Activated T-cell treated with anti-CD3 and anti-CD28 coated beads, Interleukin-2, amount 50 U/mL, for 72 hours (primary cell): ENCODE measurements at places on chromosomes 13 and 19.

GRCh38 chr13:74550039-74550438, 415.8 kb upstream of the KLF12 start:
- DNase-seq, result no peak

- DNase-seq, result no peak
Observed at GRCh38 chr13:113288880-113289279, 8.2 kb upstream of the LAMP1 start.

DNA sequence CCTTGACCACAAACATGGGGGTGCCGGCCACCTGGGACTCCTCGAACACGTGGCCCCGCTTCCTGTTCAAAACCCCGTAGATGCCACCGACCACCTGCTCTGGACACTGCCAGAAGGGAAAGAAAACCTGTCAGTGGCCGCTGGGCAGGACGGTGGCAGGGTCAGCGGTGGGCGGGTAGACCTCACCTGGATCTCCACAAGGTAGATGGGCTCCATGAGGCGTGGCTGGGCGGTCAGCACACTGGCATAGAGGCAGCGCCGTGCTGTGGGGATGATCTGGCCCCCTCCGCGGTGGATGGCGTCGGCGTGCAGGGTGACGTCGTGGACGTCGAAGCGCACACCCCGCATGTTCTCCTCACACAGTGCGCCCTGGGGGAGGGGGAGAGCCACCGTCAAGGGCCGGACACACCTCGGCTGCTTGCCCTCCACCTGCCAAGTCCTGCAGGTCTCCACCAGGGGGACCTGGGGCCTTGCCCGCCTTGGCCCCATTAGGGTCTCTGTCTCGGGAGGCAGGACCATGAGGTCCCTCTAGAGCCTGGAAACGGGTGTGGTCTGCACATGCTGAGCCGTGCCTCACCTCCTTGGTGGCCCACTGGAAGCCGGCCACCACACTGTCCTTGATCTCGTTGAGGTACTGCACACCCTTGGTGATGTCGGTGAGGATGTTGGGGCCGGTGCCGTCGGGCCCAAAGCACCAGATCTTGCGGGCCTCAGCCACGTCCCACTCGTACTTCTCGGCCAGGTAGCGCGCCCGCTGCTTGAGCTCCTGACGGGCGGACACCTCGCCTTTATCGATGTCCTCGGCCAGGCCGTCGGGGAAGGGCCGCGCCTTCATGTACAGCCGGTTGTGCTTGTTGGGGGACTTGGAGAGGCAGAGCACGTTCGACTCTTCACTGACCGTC, 6.6 kb upstream of the DAPK3 start:
- no peak for DNase-seq

GRCh38 chr19:52343548-52343947, 7.5 kb downstream of the ZNF610 start:
- DNase-seq, result peak; percentile 50

- no peak for DNase-seq
Observed at GRCh38 chr13:101530293-101530692, 77.8 kb downstream of the ITGBL1 start.

- no peak for DNase-seq
Observed at GRCh38 chr13:75038393-75039113, 443.4 kb downstream of the TBC1D4 start.

DNA sequence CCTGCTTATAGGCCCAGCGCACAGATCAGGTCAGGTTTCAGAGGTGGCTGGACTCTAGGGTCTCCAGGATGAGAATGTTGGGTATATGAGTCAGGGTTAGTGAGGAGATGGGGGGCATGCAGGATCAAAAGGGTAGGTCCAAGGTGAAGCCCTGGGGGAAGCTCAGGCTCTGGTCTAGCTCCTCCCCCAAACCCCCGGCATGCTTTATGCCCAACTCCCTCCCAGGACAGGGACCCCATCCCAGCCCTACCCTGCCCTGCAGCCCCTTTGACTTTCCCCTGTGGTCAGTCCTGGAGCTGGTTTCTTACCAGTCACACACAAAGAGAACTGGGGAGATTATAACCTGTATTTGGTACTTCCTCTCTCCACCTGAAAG, 9.8 kb upstream of the CEACAM18 start:
- no peak for DNase-seq

DNA sequence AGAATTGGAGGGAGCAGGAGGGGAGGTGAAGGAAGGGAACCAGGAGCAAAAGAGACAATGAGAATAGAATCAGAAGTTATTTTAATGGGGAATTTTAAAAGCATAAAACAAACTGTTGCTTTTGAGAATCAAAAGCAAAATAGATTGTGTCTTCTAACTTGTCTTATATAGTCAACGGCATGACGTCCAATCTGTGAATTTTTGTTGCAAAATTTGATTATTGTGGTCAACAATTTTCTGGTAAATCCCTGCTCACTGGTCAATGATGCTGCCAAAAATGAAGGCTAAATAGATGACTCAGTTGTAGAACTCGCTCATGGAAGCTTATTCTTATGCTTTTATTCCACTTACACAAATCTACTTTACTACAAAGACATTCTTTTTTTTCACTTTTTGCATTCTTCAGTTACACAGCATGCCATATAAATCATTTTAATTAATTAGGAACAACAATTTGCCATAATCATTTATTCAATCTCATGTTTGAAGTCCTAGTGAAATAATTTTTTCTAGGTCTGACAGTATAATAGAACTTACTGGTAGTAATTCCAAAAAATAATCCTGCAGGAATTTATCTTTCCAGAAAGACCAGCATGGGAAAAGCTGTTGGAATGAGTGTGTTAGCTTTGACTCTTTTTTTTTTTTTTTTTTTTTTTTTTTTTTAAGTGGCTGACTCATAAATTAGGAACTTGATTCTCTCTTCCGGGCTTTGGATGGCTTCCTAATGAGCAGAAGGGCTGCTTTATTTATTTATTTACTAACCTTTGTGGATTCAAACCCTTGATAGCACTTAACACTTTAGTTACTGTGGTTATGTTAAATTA, 256.9 kb downstream of the SPRY2 start:
- DNase-seq, result no peak

DNA sequence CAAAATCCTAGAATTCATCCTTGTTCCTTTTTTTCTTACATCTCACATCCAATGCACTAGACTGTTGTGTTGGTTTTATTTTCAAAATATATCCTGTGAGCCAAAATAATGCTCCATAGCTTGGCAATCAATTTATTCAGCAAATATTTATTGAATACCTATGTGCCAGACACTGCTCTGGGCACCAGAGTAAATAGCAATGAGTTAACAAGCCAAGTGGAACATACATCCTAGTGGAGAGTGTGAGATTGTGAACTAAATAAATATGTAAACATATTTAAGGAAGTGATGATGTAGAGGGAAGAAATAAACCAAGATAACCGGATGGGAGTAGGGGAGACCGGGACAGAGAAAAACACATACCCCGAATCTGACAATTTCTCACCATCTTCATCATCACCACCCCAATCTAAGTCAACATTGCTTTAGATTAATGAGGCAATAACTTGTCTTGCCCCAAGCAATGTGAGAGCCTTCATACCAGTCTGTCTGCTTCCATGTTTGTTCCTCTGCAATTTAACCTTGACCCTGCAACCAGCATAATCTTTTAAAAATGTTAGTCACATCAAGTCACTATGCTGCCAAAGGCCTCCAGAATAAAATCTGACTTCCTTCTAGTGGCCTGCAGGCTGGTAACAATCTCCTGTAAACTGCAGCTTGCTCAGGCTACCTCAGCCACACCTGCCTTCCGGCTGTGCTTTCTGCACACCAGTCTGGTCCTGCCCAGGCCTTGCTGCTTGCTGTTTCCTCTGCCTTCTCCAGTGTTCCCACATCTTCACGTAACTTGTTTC, 199.2 kb downstream of the DLEU7 start:
- no peak for DNase-seq

DNA sequence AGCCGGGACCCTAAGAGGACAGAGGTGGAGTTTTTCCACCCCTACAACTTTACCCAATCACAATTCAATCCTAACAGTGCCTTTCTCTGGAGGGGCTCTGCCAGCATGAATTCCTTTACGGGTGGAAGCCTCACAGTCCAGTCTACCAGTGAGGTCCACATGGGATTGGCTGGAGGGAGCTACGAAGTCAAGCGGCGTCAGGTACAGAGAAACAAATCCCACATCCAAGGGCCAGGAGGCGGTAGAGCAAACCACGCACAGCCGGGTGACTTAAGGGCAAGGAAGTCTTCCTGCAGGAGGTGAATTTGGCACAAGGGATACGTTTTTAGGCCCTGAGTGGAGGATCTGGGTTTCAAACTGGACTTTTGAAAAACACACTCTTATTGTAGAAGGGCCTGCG, 199.6 kb downstream of the UQCRFS1 start:
- no peak for DNase-seq

DNA sequence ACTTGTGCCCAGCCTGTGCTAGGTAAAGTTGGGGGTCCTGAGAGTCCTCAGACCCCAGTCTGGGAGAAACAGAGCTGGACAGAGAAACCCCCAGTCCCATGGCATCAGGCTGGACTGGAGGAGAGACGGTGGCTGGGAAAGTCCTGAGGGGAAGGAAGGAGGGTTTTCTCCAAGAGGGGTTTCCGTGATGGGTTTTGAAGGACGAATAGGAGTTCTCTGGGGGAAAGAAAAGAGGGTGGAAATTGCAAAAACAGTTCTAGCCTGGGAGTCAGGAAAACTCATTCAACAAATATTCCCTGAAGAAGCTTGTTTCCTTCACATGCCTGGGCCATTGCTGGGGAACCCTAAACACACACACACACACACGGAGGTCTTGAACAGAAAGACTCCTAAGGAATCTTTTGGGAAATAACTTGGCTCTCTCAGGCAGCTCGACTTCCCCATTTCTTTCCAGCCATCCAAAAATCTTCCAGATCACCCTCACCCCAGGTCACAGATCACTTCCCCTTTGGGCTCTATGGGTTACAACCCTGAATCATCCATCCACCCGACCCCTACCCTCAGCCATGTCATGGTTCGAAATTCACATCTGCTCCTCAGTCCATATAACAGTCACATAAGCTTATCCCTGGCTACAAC, 47.5 kb downstream of the COLGALT1 start:
- DNase-seq, result no peak

GRCh38 chr13:78520425-78520824, 82.9 kb downstream of the POU4F1 start:
- DNase-seq, result no peak

DNA sequence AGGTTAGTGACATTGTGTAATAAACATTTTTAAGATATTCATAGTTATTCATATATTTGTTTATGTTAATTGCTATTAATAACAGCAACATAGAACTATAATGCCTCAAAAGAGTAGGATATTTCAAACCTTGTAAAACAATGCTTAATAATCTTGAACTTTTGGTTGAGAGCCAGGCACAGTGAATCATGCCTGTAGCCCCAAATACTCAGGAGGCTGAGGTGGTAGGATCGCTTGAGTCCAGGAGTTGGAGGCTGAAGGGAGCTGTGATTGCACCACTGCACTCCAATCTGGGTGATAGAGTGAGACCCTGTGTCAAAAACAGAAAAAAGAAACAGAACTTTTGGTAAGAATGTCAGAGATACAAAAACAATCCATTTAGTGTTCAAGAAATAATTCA, 213.9 kb upstream of the SLITRK1 start:
- no peak for DNase-seq

GRCh38 chr13:100535426-100536135, 53.0 kb downstream of the GGACT start:
- no peak for DNase-seq

DNA sequence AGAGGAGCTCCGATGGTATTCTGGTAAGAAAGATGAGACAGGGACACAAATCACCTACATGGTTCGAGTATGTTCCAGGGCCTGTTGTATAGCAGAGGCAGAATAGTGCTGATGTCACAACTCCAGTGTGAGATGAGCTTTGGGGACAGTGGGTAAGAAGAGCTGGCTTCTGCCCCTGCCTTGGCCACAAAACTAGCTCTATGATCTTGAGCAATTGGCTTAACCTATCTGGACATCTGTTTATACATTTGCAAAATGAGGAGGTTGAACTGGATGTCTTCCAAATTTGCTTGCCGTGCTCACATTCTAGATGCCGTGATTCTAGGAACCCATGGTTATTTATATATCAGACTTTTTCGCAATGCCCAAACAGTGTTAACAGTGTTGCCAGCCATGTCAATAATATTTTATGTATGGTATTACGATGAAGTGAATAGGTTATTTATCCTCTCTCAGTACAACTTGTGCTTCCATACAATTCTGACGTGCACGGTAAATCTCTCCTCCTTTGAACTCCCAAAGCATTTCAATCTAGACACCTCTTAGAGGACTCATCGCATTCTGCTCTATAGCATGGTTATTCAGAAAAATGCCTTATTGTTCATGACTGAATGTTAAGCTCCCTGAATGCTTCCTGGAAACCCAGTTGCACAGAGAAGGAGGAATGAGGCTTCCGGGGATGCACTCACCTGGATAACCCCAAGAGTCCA, 316.0 kb downstream of the FOXO1 start:
- no peak for DNase-seq

DNA sequence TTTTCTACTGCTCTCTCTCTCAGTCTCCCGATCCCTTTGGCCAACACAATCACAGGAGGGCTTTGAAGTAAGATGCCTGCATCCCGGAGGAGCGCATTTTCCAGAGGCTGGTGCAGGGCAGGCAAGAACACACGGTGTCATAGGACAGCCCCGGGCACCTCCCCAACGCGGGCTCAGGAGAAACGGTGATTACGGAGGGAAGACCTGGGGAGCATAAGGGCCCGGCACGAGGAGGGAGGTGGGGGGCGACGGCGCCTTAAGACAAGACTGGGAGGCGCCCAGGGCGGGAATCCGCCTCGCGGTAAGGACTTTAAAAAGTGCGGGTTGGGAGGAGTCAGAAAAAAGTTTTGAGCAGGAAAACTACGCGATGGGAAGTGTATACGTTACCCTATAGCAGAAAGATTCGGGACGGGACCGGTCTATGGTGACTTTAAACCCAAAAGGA, 18.7 kb upstream of the ZNF888 start:
- DNase-seq, result peak; percentile 9

GRCh38 chr13:46360604-46361003, 26.4 kb downstream of the RUBCNL start:
- no peak for DNase-seq

GRCh38 chr19:42412227-42412626, 15.0 kb downstream of the LIPE start:
- no peak for DNase-seq

GRCh38 chr19:53102756-53103233, 427 bp downstream of the ZNF160 start:
- DNase-seq, result peak; percentile 50
